ENCODE measurements at places on chromosomes 11 and 22.

DNA sequence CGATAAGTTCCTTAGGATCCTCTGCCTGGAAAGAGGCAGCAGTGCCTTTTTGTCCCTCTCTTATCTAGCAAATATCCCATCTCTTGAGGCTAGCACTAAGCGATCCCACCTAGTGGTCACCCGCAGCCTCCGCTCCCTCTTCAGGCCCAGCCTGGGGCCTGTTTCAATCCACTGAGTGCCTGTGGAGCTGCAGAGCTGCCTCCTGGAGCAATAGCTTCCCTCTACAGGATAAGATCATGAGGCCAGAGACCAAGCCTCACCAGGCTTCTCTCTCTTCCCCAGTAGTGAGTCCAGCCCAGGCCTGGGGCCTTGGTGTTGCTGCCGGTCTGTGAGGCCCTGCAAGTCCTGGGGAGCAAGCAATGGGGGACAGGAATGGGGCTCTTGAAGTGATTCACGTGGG, 65.8 kb downstream of the SLC22A12 start:
- DNase-seq, result no peak

DNA sequence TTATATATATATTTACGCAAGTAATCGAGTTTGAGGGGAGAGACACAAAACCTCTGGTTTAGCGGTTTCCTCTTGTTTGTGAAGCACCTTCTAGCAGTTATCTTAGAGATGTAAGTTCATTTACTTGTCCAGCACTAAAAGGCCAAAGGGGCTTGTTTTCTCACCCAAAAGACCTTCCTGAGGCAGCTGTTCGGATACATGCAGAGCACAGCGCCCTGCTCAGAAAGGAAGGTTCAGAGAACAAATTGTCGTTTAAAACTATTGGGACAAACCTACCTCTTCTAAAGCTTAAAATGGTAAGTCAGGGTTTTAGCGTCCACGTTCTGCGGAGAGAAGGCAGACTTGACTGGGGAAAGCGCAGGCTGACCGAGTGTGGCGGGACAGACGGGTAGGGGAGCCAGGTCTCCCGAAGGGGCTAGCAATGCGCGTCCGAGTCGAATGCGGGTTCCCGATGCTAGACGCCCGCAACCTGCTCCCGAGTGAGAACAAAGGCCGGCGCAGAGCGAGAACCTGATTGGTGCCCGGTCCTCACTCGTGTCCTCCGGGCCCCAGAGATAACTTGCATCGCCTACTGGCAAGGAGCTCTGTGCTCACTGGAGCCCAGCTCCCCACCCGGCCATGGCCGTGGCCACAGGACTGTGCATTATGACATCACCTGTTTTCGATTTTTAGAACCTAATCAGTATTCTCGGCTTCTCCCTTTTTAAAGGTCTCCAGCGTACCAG, 1.0 kb upstream of the SESN3 start:
- DNase-seq, result peak; percentile 63

GRCh38 chr11:27253224-27253623, 109.8 kb downstream of the CCDC34 start:
- no peak for DNase-seq

- DNase-seq, result no peak
These were observed 33.6 kb upstream of the RELT start for GRCh38 chr11:73342633-73343032.

GRCh38 chr22:24451162-24451561, 23.8 kb downstream of the ADORA2A start:
- DNase-seq, result no peak

- no peak for DNase-seq
These were observed 10.2 kb downstream of the ARAP1 start for GRCh38 chr11:72741849-72742512.

- DNase-seq, result no peak
These were observed 42.8 kb downstream of the ETS1 start for GRCh38 chr11:128544471-128545051.

DNA sequence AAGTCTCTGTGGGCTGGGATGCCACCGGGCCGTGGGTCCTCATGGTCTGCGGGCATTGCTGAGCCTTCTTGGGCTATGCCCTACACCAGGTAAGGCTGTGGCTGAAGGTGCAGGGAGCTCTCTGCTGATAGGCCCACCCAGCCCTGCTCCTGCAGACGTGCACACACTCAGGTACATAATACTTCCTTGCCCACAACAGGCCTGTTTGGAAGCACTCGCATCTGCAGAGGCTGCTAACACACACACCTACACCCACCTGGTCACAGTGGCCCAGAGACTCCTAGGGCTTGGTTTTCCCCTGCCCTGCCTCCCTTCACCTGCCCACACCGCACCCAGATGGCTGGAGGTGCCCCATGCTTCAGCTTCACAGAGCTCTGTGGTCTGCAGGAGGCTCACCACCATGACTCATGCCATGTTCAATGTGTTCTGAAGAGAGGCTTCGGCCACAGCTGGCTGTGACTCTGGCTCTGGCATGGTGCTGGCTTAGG, 72.8 kb upstream of the KCNQ1OT1 start:
- no peak for DNase-seq

DNA sequence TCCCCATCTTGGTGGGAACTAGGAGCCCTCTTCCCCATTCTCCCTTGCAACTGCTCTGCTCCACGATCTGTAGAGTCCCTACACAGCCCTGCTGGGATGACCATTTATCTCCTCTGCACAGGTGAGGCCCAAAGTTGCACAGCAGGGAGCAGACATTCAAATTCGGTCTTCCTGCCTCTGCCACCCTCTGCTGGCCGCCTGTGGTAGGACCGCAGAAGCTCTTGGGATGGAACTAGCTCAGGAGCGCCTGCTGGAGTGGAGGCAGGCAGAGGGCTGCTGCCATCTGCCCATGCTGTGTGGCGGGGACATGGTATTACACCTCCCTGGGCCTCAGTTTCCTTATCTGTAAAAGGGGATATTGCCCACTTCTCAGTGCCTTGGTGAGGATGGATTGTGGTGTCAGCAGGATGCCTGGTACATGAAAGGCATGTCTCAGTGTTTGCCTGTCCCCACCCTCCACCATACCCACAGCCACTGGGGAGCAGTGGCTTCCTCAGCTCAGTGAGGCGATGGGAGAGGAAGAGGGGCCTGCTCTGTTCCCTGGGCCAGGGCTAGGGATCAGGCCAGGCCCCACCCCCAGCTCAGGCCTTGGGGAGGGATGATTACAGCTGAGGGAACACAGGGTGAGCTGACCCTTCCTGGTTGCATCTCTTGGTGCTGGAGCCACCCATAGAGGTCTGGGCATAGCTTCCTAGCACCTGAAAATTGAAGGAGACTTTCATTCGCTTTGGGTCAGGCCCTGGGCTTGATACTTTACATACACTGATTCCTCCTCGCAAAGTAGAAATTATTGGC, 11.3 kb upstream of the OMP start:
- peak; percentile 78 for DNase-seq

DNA sequence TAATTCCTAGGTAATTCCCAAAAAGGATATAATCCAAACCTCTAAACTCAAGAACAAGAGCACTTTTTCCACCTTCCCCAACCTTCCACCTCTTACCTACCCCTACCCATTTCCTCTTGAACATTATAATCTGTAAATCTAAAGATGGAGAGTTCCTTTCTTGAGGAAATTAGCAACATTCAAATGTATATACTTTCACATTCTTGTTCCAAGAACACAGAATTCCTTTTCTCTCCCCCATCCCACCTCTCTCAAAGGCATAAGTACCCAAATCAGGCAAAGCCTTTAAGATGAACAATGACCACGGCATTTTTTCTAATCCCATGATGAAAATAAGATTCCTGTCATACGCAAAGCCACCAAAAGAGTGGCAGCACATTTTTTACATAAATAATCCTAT, 18.3 kb downstream of the RRAS2 start:
- DNase-seq, result no peak

DNA sequence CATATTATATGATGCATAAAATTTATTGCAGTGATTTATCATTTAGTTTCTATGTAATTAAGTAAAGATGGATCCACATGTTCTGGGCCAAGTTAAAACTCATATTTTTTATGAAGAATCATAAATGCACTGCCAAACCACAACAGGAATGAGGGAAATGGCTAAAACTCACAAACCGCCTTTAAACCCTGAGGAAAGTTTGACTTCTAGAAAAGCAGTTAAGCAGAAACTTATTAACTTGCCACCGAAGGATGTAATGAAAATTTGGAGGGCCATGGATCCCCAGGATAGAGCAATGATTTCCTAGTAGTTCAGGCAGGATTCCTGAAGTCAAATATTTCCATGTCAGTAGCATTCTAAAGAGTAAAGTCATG, 218.3 kb upstream of the CTSC start:
- DNase-seq, result no peak

- DNase-seq, result no peak
These were observed 302.6 kb downstream of the KIRREL3 start for GRCh38 chr11:126697936-126698335.

GRCh38 chr11:66316849-66317251, at the start of gene CD248:
TSS of gene CD248 (minus strand) at chr11:66317044. CDS start at chr11:66317027, 17 bp downstream.
- DNase-seq, result peak; percentile 46

GRCh38 chr22:39369186-39369585, 19.4 kb downstream of the SYNGR1 start:
- no peak for DNase-seq

GRCh38 chr22:38461414-38462081, 6.3 kb upstream of the KDELR3 start:
- peak; percentile 72 for DNase-seq

DNA sequence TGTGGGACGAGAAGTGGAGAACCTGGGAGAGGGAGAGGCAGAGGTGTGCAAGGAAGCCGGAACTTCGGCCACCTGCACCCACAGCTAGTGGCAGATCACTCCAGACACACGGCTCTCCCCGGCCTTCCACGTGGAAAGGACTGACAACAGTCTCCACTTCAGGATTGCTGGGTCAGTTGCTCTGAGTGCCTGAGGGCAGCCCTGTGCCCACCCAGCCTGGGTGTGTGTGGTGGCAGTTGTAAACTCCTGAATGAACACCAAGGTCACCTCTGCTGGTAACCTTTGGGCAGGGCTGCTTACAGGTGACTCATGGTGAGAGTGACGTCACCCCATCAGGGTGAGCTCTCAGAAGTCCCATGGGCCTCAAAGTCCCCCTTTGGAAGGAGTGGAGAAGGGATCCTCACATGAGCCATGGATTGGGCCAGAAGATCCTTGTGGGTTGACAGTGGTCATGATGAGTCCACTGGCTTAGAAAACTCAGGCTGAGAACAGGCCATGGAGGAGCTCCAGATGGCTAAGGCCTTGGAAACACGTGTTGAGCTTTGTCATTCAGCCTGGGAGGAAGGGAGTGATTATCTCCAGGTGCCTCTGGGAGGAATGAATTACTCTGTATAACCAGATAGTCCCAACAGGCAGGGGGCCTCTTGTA, 71.3 kb downstream of the BCR start:
- no peak for DNase-seq

GRCh38 chr22:33129621-33130020, 71.4 kb upstream of the SYN3 start:
- DNase-seq, result no peak

DNA sequence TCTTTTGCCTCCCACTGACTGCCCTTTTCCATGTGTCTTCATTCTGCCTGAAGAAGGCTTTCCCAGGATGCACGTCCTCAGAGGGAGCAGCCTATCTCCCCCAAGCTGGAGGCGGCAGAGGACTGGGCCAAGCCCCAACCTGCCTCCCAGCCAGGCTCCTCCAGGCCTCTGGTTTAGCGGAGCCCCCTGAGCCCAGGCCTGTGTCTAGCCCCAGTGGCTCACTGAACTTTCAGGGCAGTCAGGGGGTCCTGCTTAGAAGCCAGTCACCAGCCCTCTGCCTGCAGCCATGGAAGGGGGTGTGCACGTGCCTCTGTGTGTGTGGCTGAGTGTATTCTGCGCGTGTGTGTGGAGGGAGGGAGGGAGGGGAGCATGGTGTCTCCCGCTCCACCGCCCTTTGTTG, 10.4 kb upstream of the GRK2 start:
- no peak for DNase-seq

DNA sequence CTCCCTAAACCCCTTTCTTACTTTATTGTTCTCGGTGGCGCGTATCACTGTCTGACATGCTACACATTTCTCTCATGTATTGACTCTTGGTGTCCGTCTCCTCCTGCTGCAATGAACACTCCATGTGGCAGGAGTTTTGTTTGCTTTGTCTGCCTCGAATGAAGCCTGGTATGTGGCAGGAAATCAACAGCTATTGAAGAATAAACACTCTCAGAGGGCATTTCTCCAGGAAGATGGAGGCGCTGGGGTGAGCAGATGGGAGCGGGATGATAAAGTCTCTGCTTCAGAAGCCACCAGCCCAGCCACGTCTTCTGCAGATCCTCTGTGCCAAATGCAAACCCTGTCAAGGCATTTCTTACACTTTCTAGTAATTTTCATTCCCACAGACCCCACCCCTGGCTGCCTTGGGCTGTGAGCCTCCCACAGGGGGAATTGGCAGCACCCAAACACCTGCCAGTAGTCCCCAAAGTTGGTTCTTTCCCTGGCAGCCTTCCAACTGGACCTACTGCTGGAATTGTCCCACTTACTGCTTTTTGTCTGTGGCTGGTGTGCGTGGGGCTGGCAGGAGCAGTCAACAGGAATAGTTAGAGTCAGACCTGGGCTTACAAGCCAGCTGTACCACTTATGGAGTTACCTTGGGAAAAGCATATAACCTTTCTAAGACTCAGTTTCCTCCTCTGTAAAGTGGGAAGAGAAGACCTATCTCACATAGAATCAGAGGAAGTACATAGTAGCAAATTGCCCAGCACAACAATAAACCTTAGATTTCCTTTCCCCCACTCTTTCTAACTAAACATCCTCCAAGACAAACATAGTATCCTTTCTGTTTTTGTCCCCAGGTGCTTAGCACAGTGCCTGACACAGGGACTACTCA, 13.3 kb upstream of the IL10RA start:
- no peak for DNase-seq

- DNase-seq, result peak; percentile 63
These were observed 67.3 kb upstream of the CREB3L1 start for GRCh38 chr11:46210133-46210636.

DNA sequence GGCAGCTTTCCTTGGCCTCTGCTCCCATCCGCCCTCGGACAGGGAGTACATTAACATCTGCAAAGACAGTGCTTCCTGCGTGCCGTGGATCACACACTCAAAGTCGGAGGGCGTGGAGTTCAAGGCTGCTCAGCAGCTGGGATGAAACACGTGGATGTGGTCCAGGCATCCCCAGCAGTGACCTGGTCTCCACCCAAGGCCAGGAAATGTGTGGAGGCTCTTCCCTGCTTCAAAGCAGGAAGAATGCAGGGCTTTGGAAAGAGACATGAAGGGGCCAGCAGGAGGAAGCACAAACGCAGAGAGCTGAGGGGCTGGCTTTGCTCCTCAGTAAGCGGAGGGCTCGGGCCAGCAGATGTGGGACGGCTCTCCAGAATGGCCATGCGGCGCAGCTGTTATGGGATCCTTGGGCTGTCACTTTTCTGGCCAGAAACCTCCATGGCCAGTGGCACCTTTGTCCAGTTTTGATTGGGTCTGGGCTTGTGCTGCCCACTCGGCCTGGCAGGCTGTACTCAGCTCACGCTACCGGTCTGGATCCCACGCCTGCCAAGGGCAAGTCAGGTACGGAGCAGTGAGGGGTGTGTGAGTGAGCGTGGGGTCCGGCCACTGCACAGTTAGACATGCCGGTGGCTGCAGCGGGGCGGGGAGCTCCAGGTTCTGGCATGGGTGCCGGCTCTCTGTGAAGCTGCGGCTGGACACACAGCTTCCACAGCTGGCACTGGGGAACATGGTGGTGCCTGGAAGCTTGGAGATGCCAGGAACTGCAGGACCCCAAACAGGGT, 438.0 kb downstream of the TBC1D22A start:
- no peak for DNase-seq
